ENCODE measurements at places on chromosomes 4 and X. TPM values are rescaled to one million over a fixed set of nuclear protein-coding genes. Genes with fewer than 3 reads are reported as not detected.

GRCh38 chr4:6627832-6628231 is 12.7 kb upstream of the MRFAP1 start:
- no peak overlapping the region for H3K27ac ChIP-seq
- no peaks in the 10 kb centered on the region for H3K36me3 ChIP-seq
- DNase-seq: no peak
- H3K4me3 ChIP-seq: no peak overlapping the region
- H3K4me1 ChIP-seq: peaks cover 3% of the 10 kb centered on the region

GRCh38 chrX:9628779-9629493 is 136.7 kb downstream of the GPR143 start:
- DNase-seq: no peak
- no peak overlapping the region for H3K27ac ChIP-seq
- H3K36me3 ChIP-seq: no peaks in the 10 kb centered on the region
- H3K4me3 ChIP-seq: no peak overlapping the region
- H3K4me1 ChIP-seq: no peaks in the 10 kb centered on the region

Gene HEPH
- polyA plus RNA-seq: 56.9 TPM

Gene ABCG2
- polyA plus RNA-seq: 13.0 TPM

GRCh38 chr4:113682730-113683537 is 78.6 kb downstream of the CAMK2D start:
- no peak for DNase-seq
- no peak overlapping the region for H3K4me3 ChIP-seq
- no peak overlapping the region for H3K27ac ChIP-seq
- no peaks in the 10 kb centered on the region for H3K36me3 ChIP-seq
- H3K4me1 ChIP-seq: peaks cover 2% of the 10 kb centered on the region

DNA sequence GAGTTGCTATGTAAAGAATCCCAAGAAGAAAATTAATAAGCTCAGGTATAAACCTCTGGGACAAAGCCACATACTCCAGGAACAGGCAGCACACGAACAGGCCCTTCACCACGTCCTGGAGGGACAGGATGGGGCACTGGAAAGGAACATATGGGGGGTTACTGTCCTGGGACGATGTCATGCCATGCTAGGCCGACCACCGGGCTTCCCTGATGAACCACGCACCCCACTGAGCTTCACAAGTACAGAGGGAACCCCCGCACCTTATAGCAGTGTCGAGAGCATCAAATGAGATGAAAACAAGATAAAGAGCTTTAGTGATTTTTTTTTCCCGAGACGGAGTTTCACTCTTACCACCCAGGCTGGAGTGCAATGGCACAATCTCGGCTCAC is 19.1 kb downstream of the NOP14 start:
- no peak overlapping the region for H3K27ac ChIP-seq
- H3K4me1 ChIP-seq: no peaks in the 10 kb centered on the region
- no peak for DNase-seq
- H3K4me3 ChIP-seq: no peak overlapping the region
- no peaks in the 10 kb centered on the region for H3K27me3 ChIP-seq

- peak within 1 kb of the TSS; percentile 41 for H3K4me3 ChIP-seq
- no peak for DNase-seq
- H3K4me1 ChIP-seq: peaks cover 2% of the 10 kb centered on the region
Observed at GRCh38 chr4:36244257-36245082, at the start of gene ARAP2. ARAP2 (minus strand) TSS chr4:36244514; CDS start chr4:36229486, 15,028 bp downstream.

DNA sequence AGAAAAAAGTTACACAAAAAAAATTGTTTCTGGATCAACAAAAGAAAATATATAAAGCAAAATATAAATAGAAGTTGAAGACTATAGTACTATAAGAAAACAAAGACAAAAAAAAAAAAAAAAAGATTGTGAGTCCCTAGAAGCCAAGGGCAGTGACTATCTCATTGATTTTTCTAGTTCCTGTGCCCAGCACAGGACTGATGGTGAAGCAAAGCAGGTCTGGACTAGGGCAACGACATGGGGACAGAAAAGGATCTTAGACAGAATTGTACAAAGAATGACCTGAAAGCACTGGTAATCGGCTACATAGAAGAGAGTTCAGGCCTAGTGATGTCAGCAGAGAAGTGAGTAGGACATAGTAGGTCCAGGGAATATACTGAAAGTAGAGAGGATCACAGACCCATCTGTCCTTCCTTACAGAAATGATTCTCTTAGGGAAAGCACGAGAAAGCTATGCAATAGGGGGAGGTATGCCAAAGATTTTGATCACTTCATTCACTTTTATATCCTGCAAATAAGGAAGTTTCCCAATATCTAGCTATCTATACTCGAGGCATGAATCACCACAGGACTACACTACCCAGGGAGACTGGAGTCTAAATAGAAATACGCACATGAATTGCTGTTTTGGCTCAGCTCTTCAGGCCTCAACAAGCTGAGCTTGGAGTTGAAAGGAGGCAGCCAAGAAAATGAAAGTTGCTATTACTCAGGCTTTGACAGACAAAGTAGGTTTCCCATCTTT is 230.9 kb upstream of the GPC4 start:
- no peak overlapping the region for H3K4me3 ChIP-seq
- no peak for DNase-seq
- H3K4me1 ChIP-seq: no peaks in the 10 kb centered on the region
- H3K36me3 ChIP-seq: no peaks in the 10 kb centered on the region
- no peaks in the 10 kb centered on the region for H3K27me3 ChIP-seq

DNA sequence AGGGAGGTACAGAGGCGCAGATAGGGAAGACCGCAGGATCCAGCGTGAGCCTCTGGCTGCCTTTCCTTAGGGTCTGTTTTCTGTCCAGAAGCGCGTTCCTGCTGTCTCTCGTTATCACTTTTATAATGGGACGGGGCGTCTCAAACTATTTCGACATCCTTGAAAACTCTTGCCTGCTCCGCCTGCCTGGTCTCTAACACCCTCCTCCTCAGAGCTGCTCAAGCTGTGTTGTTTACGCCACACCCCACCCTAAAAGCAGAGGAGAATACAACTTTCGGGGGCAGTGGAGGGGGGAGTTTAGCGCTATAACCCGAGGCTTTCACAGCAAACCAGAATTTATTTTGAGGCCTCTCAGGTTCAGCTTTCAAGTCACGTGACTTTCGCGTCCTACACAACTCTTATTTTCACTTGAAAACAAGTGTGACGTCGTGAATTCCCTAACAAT is 646 bp upstream of the FAM3A start:
- DNase-seq: no peak
- peak overlapping the region; percentile 99 for H3K27ac ChIP-seq
- peak overlapping the region; percentile 24 for H3K4me3 ChIP-seq
- H3K4me1 ChIP-seq: peaks cover 4% of the 10 kb centered on the region
- H3K36me3 ChIP-seq: no peaks in the 10 kb centered on the region
- H3K27me3 ChIP-seq: no peaks in the 10 kb centered on the region

GRCh38 chrX:150771116-150771515 is 77.9 kb downstream of the MTMR1 start:
- DNase-seq: no peak
- no peak overlapping the region for H3K27ac ChIP-seq
- H3K4me3 ChIP-seq: no peak overlapping the region
- no peaks in the 10 kb centered on the region for H3K27me3 ChIP-seq

Gene FAM9B
- 0.07 TPM for polyA plus RNA-seq

Measured in ovary (tissue), 10 donors.